Activated T-cell treated with anti-CD3 and anti-CD28 coated beads for 1 hour (primary cell): ENCODE measurements at places on chromosomes 12 and 14.

GRCh38 chr12:119528241-119528640 is 65.3 kb upstream of the TMEM233 start:
- no peak for DNase-seq

- DNase-seq = no peak
Measured at GRCh38 chr12:107891967-107892366, 117.5 kb downstream of the ASCL4 start.

GRCh38 chr14:61347826-61348443 is 26.6 kb downstream of the PRKCH start:
- no peak for DNase-seq

- no peak for DNase-seq
Measured at GRCh38 chr12:68918960-68919359, 14.0 kb downstream of the CPM start.

DNA sequence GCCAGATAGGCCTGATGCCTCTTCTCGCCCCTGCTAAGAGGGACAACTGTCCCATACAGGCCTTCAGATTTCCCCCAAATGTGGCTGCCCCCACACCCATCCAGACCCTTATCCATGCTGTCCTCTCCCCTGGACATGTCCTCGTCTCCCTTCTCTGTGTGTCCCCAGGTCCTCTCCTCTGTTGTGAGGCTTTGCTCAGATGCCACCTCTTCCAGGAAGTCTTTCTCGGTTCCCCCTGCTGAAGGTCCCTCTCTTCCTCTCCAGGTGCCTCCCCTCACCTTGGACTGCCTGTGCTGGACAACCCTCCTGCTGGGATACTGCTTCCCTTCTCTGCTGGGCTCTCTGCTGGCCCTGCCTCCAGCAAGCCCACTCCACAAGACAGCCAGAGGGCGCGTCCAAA is 33.7 kb downstream of the BEGAIN start:
- no peak for DNase-seq

DNA sequence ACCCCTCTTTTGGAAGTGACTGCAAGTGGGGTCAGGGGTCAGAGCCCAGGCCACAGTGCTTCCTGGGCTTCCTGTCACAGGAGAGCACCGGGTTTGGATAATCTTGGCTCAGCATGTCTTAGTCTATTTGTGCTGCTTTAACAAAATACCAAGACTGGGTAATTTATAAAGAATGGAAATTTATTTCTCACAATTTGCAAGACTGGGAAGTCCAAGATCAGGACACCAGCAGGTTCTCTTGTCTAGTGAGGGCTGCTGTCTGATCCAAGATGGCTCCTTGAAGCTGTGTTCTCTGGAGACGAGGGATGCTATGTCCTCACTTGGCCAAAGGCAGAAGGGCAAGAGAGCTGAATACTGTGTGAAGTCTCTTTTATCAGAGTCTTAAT is 74.1 kb downstream of the RIN3 start:
- DNase-seq = no peak

GRCh38 chr12:130764475-130765185 is 48.5 kb upstream of the RIMBP2 start:
- no peak for DNase-seq

- no peak for DNase-seq
Measured at GRCh38 chr12:70691018-70691672, 53.9 kb upstream of the PTPRB start.
